ENCODE measurements at places on chromosomes 2 and 18.

DNA sequence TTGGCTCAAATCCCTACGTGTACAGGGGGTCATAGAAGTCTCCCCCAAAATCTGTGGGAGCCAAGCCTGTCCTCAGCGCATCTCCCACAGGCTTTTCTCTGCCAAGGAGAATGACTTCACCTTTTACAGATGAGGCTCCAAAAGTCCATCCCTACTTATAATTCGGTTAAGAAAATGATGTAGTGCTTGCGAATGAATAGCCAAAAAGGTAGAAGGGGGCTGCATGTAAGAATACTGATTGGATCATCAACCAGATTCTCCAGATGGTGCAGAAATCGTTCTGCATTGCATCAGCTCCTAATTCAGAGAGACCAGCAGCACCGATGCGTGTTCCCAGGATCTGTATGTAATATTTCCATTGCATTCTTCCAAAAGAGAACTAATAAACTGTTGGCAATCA lies 91.9 kb downstream of the EPHA4 start:
- DNase-seq, result no peak

DNA sequence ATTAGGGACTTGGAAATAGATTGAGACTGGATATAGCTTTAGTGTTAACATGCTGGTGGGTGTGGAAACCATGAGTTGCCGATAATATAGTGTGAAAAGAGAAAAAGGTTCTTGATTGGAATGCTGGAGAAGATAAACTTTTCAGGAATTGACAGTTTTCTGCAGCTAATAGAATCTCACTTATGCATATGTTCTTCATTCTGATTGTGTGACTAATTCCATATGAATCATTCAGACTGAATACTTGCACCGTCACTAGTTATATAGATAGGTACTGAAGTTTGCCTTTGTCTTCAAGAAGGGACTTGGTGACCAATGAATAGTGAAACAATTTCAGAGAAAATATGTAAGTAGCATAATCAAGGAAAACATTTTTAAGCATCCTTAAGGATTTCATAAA lies 225.7 kb upstream of the FOSL2 start:
- no peak for DNase-seq

GRCh38 chr2:25386971-25387875 lies 45.5 kb upstream of the DNMT3A start:
- DNase-seq, result no peak

GRCh38 chr2:33207151-33207740 lies 260.5 kb downstream of the LTBP1 start:
- no peak for DNase-seq

GRCh38 chr18:32201948-32202672 lies 12.3 kb downstream of the MEP1B start:
- DNase-seq, result no peak
